Right lobe of liver (tissue), 6 donors: ENCODE measurements at places on chromosomes 6 and 20. TPM values are rescaled to one million over a fixed set of nuclear protein-coding genes. Genes with fewer than 3 reads are reported as not detected.

SMOC2 gene
- total RNA-seq = 0.49 TPM

SIRPB1 gene
- total RNA-seq = 4.1 TPM

THBS2 gene
- total RNA-seq = 2.7 TPM

MYCT1 gene
- total RNA-seq = 2.7 TPM

MAN1A1 gene
- total RNA-seq = 191 TPM

SLC17A9 gene
- 99.4 TPM for total RNA-seq

SNTA1 gene
- total RNA-seq = 6.7 TPM

PACSIN1 gene
- 0.22 TPM for total RNA-seq

RBM12 gene
- total RNA-seq = 13.3 TPM

ADGRF1 gene
- not detected for total RNA-seq

CASS4 gene
- 2.1 TPM for total RNA-seq

REM1 gene
- total RNA-seq = 0.20 TPM

DPPA5 gene
- total RNA-seq = not detected

FOXS1 gene
- not detected for total RNA-seq

CLVS2 gene
- 0.02 TPM for total RNA-seq

TSBP1 gene
- total RNA-seq = not detected

AKAP12 gene
- total RNA-seq = 38.4 TPM
